Cerebellum (tissue), 4 donors: ENCODE measurements at places on chromosomes 2 and 18.

DNA sequence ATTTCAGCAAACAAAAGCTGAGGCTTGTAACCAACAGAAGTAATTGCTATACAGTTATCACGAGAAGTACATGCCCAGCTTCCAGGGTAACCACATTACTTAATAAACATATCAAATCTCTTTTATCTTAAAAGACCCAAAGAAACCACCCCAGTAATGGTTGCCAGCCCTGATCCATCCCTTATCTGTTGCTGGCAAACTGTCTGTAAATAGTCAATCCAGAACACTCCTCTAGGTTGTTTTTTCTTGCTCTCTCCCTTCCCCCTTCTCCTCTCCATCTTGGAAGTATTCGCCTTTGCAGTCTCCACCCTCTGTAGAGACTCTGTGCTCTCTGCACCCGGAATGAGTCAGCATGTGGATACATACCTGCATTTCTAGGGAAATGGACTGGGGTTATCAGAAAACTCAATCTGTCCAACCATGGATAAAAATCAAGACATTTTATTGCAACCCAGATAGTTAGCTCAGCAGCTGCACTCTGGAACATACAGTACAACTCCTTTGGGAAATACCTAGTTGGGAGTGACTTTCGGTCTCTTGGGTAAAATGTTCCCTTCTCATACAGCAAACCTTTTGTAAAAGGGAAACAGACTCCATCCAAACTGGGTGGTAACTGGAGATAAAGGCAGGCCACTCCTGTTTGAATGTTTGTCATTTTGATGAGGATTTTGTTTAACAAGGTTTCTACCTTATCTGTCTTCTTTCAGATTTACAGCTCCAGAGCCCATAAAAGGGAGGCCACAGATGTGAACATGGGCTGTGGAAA is 123.5 kb upstream of the FOSL2 start:
- no peak for DNase-seq

GRCh38 chr2:97966545-97967215 is 29.1 kb downstream of the TMEM131 start:
- DNase-seq: no peak

GRCh38 chr2:15734674-15735483 is 143.2 kb downstream of the DDX1 start:
- DNase-seq: no peak

- DNase-seq: no peak
Measured at GRCh38 chr2:165593081-165593480, 123.6 kb downstream of the CSRNP3 start.

GRCh38 chr2:28952836-28953211 is 28.3 kb upstream of the TOGARAM2 start:
- no peak for DNase-seq

GRCh38 chr2:214310319-214310718 is 100.5 kb upstream of the VWC2L start:
- no peak for DNase-seq

DNA sequence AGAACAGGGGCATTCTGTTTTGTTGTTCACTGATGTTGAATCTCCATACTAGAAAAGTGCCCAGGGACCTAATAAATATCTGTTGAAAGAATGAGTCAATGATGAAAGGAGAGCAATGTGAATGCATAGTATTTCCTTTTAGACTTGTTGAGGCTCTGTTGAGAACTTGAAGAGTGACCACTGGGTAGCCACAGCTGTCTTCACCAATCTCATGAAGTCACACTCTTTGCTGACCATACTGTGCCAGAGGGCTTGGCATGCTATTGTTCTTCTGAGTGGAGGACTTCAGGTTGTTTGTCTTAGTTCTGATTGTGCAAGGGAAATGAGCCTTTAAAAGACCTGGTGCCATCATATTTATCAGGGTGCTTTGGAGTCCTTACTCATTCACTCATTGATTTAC is 41.6 kb upstream of the NT5C1B start:
- no peak for DNase-seq

GRCh38 chr18:66729442-66730239 is 125.8 kb upstream of the CDH19 start:
- DNase-seq: no peak

- no peak for DNase-seq
Measured at GRCh38 chr2:47334356-47335136, 68.4 kb upstream of the MSH2 start.

DNA sequence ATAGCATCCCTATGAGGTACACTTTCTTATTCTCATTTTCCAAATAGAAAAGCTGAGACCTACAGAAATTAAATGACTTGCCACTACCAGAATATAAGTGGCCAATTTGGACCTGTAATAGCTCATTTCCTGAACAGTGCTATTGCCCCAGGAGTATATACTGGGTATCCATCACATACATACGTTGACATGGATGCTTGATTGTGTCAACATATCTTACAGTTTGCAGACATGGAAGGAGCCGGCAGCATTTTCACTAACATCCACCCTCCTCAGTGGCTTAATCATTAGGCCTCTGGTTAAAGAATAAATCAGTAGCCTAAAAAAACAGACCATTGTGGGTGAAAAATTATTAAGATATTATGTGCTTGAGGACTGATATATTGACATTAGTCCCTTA is 829.3 kb downstream of the LRP1B start:
- DNase-seq: no peak

GRCh38 chr2:78592491-78592890 is 433.0 kb upstream of the REG3G start:
- no peak for DNase-seq

GRCh38 chr2:150383587-150383986 is 103.9 kb downstream of the RND3 start:
- no peak for DNase-seq

DNA sequence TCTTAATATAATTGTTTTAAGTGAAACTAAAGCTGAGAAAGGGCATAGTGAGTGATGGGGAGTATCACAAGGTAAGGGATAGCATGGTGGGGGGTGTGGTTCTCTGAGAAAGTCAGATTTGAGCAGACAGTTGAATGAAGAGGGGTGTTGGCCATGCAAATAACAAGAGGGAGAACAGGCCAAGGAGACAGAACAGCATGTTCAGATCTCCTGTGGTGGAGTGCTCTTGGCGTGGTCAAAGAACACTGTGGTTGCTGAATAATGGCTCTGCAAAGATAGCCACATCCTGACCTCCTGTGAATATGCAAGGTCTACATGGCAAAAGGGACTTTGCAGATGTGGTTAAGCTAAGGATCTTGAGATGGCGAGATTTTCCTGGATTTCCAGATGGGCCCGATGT is 389.2 kb downstream of the TMEM182 start:
- no peak for DNase-seq

GRCh38 chr2:205586626-205587025 is 95.7 kb upstream of the NRP2 start:
- DNase-seq: no peak

GRCh38 chr18:10899481-10899880 is 249.9 kb downstream of the PIEZO2 start:
- DNase-seq: no peak
